RPMI8226 (cell line): ENCODE measurements at places on chromosomes 4 and X.

GRCh38 chrX:76127341-76127740, 45.5 kb upstream of the PBDC1 start:
- no peak for DNase-seq

DNA sequence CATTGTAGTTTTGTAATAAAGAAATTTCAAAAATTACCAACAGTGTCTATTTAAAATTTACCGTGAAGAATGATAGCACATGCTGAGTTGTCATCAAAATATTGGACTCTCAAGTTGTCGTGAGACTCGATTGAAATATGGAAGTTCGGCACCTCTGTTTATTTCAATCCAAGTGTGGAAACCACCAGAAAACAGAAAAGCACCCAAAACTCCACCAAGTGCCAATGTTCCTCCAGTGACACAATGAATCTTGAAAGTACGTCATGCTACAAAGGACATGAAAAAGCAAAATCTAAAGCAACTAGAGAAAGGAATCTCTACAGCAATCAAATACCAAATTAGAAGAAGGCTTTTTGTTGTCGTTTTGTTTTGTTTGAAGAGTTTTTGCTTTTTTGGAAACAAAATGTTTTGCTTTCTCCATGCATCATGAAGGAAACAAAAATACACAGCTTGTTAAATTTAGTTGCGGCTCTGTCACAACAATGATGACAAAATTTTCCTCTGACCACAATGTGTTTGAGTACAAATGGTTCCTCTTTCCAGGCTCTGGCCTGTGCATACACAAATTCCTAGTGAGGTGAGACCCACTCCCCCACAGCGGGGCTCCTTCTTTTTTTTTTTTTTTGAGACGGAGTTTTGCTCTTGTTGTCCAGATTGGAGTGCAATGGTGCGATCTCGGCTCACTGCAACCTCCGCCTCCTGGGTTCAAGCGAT, 9.6 kb upstream of the IL13RA1 start:
- DNase-seq = no peak

DNA sequence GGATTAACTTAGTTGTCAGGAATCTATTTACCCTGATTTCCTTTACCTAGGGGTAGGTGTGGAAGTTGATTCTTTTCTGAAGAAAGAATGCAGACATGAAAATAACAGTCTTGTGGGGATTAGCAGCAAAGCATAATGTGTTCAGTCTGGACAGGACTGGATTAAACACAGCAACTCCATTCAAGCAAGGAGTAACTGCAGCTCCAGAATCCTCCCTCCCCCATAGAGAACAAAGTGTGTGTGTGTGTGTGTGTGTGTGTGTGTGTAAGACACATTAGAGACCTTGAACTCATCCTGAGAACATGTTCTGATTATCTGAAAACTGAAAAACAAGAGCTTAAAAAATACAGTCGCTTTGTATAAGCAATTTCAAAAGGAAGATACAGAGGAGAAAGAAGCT, 9.3 kb downstream of the C4orf54 start:
- no peak for DNase-seq

DNA sequence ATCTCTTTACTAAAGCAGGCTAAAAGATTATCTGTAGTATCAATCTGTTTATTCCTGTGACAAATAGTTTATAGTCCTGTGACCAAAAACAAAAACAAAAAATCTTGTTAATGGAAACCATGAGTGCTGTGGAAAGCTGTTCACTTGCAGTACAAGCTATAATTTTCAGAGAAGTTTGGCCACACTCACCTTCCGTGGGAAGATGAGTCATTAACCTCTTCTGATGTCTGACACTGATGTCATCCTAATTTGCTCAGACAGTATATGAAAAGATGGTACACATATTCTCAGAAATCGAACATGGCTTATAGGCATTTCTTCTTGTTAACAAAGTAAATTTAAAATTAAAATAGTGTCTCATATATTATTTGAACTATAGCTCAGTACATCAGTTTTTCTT, 19.9 kb upstream of the ENPP6 start:
- DNase-seq = no peak

GRCh38 chr4:8759987-8760386, 111.7 kb downstream of the HMX1 start:
- peak; percentile 11 for DNase-seq

GRCh38 chr4:65502131-65502701, 168.1 kb downstream of the EPHA5 start:
- DNase-seq = no peak

DNA sequence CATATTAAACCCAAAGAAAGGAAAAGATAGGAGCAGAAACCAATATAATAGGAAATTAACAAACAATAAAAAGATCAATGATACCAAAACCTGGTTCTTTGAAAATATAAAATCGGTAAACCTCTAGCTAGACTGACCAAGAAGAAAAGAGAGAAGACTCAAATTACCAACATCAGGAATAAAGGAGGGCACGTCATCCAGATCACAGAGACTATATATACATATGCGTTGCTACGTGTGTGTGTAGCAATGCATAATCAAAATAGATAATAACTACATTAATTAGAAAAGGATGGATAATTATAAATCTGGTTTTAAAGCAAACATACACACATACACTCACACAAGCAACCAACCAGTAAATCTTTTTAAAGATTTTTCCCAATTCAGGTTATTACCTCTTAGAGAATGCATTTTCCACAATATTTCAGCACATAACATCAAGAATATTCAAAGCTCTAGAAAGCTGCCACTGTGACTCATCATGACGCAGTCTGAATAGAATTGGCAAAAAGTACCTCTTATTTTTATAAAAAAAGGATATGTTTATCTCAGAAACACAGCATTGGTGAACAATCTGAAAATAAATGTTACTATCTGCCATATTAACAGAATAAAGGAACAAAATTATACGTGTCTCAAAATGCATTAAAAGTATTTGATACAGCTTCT, 41.4 kb upstream of the USP9X start:
- no peak for DNase-seq

DNA sequence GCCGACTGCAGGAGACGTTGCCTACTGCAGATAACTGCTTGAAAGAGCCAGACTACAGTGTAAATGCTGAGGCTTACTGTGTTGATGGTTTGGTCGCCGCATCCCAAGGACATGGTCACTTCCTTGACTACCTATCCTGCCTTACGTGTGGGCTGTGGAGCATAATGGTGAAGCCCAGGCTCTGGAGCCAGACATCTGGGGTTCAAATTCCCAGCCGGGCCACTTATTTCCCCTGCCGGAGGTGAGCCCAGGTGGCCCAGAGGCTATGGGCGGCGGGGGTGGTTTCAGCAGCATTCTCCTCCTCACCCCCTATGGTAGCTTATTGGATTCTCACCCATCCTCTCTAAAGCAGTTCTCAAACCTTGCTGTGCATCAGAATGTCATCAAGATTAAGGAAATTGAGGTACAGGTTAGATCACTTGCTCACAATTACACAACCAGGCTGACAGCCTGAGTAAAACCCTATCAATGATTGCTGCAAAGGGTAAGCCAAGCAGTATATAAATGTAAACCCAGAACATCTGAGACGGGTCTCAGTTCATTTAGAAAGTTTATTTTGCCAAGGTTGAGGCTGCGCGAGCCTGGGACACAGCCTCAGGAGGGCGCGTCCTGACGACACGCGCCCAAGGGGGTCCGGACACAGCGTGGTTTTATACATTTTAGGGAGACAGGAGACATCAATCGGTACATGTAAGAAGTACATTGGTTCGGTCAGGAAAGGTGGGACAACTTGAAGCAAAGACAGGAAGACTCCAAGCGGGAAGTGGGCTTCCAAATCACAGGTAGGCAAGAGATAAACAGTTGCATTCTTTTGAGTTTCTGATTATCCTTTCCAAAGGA, 48.5 kb downstream of the EVC start:
- DNase-seq = no peak

GRCh38 chrX:101117701-101118100, 19.7 kb downstream of the CENPI start:
- DNase-seq = peak; percentile 4

- no peak for DNase-seq
Observed at GRCh38 chr4:3879681-3880614, 113.8 kb downstream of the ADRA2C start.

GRCh38 chrX:129790146-129790545, 10.4 kb downstream of the SASH3 start:
- DNase-seq = no peak

- DNase-seq = no peak
Observed at GRCh38 chr4:71584585-71584984, 199.3 kb downstream of the GC start.

- DNase-seq = peak; percentile 26
Observed at GRCh38 chrX:153780678-153781427, at the start of gene SRPK3. Gene SRPK3, plus strand, starts transcription at chrX:153781041. Its CDS starts 46 bp downstream, at chrX:153781087.

DNA sequence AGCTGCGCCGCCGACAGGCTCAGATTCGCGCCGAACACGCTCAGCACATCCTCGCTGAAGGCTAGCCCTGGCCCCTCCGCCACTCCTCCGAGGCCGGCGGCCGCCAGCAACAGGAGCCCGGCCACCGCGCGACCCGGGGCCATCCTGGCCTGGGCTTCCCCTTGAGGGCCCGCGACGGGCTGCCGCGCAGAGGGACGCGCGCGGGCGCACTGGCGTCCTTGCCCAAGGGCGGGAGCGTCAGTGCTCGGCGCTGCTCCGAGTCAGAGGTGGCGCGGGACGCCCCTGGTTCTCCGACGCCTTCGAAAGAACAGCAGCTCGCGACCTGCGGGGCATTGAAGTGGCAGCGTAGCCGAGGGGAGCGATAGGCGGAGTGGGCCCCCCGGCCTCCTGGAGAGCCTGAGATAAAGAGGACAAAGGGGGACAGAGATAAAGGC, 745 bp downstream of the SLC39A8 start:
- DNase-seq = peak; percentile 72

GRCh38 chrX:17374619-17375366, at the start of gene NHS:
Gene NHS, plus strand, starts transcription at chrX:17375200. Its CDS starts 558 bp downstream, at chrX:17375758.
- DNase-seq = peak; percentile 20

DNA sequence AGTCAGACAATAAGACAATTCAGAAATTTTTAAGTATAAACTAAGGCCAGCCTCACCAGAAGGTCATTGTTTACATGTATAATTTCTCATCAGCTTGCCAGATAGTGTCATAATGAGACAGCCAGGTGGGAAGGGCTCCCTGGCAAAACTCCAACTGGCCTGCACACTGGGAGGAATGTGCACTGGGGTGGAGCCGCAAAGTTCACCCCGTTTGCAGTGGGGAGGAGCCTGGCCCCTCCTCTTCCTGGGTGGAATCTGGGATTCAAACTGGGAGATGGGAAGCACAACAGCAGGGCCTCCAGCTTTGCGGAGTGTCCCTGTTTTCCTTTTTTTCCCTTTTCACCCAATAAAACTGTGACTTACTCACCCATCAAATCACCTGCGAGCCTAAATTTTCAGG, 329.9 kb downstream of the SMARCA1 start:
- DNase-seq = no peak

DNA sequence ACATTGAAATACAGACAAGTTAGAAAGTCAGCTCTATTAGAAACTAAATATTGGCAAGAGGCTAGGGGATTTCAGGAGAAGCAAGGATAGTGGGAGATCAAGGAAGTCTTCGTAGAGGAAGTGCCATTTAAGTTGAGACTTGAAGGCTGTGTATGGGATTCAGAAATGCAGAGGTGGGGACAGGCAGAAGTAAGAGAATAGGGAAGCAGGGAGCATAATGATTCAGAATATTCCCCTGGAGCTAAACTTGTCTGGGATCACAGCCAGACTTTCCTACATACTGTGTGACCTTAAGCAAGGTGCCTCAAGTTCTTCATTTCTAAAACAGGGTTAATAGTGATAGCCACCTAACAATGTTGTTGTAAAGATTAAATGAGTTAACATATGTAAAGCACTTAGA, 108.8 kb downstream of the DDIT4L start:
- no peak for DNase-seq

DNA sequence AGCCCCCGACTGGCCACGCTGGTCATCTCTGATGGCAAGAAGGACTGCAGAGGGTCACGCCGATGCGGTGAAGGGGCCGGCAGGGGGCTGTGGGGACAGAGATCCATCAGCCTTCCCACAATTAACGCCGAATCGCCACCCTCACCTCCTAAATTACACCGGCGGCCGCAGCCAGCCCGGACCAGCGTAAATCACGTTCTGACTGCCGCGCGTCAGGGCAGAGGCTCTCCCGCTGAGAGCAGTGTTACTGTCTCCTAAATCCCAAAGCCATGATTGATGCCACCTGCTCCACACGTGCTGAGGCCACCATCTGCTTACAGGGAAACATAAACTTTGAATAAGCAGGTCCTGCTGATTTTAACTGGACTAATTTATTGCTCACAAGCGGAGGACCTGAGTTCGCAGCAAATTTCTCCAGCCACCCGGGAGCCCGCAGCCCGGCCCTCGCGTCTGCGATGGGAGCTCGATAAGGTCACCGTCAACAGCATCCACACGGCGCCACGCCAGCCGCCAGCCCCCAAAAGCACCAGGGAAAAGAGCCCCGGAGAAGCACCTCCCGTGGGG, 127.3 kb upstream of the NKX1-1 start:
- no peak for DNase-seq

DNA sequence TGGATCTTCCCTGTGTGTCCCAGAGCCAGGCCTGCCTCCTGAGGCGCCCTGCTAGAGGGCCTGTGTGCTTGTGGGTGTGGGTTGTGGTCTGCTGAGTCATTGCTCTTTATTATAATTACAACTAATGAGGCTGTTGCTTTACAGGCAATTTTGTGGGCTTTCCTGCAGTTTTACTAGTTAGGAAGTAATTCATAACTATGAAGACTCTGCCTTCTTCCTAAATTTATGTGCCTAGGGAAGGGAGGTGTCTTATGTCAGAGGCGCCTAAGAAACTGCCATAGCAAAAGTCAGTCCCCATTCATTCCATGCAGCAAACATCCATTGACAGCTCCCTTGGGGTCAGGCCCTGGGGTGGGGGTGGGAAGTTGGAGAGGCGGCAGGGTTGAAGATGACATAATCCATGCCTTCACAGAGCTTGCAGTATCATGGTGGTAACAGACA, 359.2 kb downstream of the IDS start:
- DNase-seq = no peak

DNA sequence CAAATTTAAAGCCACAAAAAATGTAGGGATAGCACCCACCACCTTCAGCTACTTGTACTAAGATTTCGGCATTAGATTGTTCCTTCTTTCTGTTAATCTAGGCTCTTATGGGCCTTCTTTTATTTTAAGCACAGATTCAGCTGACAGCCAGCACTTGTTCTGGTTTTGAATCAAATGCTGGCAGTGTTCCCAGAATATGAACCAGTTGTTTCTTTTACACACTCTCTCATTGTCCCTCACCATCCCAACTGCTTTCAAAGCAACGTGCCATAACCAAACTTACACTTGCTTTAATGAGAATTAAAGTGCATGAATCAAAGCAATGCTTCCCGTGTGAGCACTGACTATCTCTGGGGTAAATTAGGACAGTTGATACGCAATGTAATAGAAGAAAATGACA, 744.5 kb upstream of the FAM241A start:
- DNase-seq = peak; percentile 26

- no peak for DNase-seq
Observed at GRCh38 chrX:10783451-10783995, 163.1 kb upstream of the MID1 start.
